ENCODE measurements at places on chromosomes 7 and 10. TPM values are rescaled to one million over a fixed set of nuclear protein-coding genes. Genes with fewer than 3 reads are reported as not detected.

Gene CD36
- total RNA-seq: not detected

- DNase-seq: no peak
Observed at GRCh38 chr10:132183046-132183445, 3.7 kb upstream of the DPYSL4 start.

- no peak for DNase-seq
Observed at GRCh38 chr7:77433901-77434300, 17.8 kb upstream of the GSAP start.

Gene NEUROG3
- total RNA-seq: 0.18 TPM

Gene IFIT3
- 19.2 TPM for total RNA-seq

Gene TMEM72
- not detected for total RNA-seq

DNA sequence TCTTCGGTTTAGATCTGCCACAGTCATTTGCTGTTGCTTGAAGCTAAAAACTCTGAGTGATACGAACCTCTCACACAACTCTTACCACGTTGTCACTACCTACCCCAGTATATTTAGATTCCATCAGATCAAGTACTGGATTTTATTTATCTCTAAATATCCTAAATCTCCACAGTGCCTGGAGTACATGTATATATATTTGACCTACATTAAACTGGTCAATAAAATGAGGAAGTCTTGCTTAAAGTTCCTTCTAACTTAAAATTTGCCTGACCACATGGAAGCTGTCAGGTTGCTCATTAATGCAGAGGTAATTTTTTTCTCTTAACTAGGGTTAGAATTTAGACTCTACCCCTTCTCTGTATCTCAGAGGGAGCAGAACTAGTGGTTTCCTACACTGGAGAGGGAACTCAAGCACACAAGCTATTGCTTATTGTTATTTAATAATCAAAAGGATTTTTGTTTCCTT lies 3.1 kb upstream of the MACC1 start:
- DNase-seq: no peak

- DNase-seq: no peak
Observed at GRCh38 chr7:1646391-1646790, 23.7 kb upstream of the ELFN1 start.

Gene ZNF33B
- 10.5 TPM for total RNA-seq

DNA sequence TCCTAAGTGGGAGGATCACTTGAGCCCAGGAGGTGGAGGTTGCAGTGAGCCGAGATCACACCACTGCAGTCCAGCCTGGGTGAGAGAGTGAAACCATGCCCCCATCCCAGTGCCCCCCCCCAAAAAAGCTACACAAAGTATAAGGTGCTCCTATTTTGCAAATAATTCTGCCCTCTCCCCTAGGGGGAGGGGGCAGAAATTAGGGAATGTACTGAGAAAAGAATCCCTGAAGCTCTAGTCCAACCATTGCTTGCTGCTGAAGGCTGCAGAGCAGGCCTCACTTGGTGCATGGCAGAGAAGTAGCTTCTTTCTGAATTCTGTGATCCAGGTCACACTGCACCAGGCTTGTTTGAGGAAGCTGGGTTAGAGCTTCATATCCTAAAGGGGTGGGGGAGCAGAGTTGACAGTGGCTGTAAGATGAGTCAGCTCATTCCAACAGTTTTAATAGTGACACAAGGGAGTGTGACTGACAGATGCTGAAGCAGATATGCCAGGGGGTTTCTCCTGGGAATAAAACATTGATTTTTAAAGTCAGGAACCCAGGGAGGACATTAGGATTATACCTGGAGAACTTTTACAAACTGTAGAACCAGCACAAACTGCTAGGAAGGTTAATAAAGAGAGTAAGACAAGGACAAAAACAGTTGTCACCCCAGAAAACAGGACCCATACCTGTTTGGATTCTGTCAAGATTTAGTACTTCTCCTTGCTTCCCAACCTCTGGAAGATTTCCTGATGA lies 32.8 kb upstream of the STRIP2 start:
- no peak for DNase-seq

GRCh38 chr10:48700493-48700892 lies 15.8 kb downstream of the WDFY4 start:
- no peak for DNase-seq

DNA sequence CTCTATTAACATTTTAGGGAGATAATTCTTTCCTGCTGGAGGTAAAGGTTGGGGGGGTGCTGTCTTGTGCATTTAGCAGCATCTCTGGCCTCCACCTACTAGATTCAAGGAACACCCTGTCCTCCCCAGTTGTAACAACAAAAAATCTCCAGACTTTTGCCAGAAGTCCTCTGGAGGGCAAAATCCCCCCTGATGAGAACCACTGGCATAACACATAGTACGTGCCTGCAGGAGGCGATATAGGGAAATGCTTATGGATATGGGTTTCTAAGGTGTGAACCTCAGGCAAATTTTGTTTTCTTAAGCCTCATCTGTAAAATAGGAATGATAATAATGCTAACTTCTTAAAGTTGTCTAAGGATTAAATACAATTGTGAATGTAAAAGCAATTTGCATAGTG lies 2.9 kb upstream of the OSBPL3 start:
- peak; percentile 31 for DNase-seq

Gene PNLIPRP3
- total RNA-seq: not detected

GRCh38 chr7:6398943-6399342 lies 48.8 kb downstream of the DAGLB start:
- no peak for DNase-seq

Gene MCMBP
- 94.8 TPM for total RNA-seq

Gene TMEM176A
- not detected for total RNA-seq

Gene ANKRD26
- total RNA-seq: 10.2 TPM

GRCh38 chr7:3893151-3893788 lies 592.2 kb downstream of the SDK1 start:
- DNase-seq: no peak
